ENCODE measurements at places on chromosomes 16 and 17.

- DNase-seq: no peak
These were observed 44.8 kb downstream of the TRARG1 start for GRCh38 chr17:1324201-1324771.

DNA sequence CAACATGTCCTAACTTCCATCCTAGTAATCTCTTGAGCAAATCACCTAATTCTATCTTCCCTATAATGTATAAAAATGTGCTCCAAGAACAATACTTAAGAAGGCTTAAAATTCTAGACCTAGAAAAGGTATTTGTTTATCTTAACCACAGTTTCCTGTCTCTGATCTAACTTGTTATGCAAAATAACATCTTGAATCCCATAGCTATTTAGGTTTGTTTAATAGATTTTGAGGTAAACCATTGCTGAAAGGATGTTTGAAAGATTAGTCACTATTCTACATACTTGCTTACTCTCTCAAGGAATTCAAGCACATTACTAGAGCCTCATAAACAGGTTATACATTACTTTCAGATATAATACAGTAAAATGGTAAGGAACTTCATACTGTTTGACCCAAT lies 13.0 kb downstream of the CA10 start:
- DNase-seq: no peak

GRCh38 chr17:2688351-2689342 lies 22.9 kb downstream of the CLUH start:
- no peak for DNase-seq

DNA sequence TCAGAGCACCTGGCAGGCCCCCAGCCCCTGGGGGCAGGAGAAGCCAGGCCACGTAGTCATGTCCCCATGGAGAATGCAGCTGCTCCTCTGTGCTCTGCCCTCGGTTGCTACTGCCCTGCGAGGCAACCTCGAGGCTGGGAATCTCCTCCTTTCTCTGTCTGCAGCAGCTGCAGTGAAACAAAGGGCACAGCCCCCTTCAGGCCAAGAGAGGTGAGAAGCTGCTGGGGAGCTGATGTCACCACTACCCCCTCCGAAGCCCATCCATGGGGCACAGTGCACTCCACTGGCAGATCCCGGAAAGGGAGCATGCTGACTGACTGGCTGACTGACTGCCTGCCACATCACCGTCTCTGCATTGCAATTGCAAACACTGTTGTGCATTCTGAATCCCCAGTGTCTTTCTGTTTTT lies 103.7 kb downstream of the GRIN2A start:
- no peak for DNase-seq

GRCh38 chr17:28839221-28839620 lies 3.4 kb downstream of the FAM222B start:
- DNase-seq: no peak

- no peak for DNase-seq
These were observed 149.3 kb downstream of the RAB11FIP4 start for GRCh38 chr17:31540602-31541307.

DNA sequence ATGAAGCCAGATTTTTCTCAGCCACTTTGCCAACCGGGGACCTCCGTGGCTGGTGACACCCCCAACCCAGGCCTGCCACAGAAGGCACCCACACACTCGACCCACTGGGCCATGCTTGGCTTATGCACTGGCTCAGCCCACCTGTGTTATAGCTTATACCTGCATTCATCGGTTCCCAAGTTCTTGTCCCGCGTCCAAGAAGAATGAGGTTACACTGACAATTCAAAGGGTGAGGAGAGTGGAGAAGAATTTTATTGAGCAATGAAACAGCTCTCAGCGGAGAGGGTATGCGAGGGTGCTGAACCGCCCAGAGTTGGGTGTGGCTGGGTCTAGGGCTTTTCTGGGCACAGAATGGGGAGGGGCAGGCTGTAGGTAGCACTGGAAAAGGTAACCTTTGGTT lies 22.2 kb upstream of the CDH15 start:
- no peak for DNase-seq

DNA sequence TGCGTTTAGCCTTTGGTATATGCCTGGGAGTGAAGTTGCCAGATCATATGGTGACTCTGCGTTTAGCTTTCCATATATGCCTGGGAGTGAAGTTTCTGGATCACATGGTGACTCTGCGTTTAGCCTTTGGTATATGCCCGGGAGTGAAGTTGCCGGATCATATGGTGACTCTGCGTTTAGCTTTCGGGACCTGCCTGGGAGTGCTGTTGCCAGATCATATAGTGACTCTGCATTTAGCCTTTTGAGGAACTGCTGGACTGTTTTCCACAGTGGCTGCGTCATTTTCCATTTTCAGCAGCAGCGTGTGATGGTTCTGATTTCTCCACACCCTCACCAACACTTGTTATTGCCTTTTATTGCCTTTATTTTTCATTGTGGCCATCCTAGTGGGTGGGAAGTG lies 73.0 kb downstream of the OR1D5 start:
- no peak for DNase-seq

GRCh38 chr16:14300705-14301168 lies 229.6 kb downstream of the MRTFB start:
- no peak for DNase-seq

GRCh38 chr16:8044796-8045195 lies 545.5 kb downstream of the TMEM114 start:
- DNase-seq: no peak

- no peak for DNase-seq
These were observed 95.6 kb downstream of the PGS1 start for GRCh38 chr17:78473951-78474613.

- no peak for DNase-seq
These were observed 404.0 kb upstream of the HSBP1 start for GRCh38 chr16:83403761-83404160.

- DNase-seq: no peak
These were observed 4.9 kb downstream of the FMNL1 start for GRCh38 chr17:45226576-45226975.

GRCh38 chr17:77332981-77333685 lies 192.4 kb downstream of the SEC14L1 start:
- DNase-seq: no peak

DNA sequence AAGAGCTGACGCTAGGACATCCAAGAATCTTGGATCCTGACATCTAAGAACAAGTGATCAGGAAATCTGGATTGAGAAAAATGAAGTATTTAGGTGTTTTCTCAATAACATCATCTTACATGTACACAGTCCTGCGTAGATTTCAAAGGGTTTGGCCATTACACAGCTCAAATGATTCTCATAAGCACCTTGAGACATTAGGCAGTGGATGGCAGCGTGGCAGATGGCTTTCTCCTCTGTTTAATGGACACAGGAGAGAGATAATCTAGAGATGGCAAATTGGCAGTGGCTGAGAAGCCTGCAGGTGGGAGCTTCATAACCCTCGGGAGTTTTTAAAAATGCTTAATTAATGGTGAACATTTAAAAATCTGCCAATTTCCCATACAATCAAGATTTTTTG lies 137.5 kb downstream of the ZFHX3 start:
- no peak for DNase-seq

DNA sequence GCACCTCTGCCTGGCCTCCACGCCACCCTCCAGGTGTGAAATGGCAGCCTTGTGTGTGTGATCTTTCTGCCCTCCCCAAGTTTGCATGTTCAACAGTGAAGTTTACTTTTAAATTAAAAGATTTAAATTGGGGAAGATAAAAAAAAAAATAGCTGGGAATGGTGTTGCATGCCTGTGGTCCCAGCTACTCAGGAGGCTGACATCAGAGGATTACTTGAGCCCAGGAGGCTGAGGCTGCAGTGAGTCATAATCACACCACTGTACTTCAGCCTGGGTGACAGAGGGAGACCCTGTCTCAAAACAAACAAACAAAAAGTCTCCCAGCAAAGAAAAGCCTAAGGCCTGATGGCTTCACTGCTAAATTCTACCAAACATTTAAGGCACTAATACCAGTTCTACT lies 35.4 kb upstream of the RNF43 start:
- no peak for DNase-seq

DNA sequence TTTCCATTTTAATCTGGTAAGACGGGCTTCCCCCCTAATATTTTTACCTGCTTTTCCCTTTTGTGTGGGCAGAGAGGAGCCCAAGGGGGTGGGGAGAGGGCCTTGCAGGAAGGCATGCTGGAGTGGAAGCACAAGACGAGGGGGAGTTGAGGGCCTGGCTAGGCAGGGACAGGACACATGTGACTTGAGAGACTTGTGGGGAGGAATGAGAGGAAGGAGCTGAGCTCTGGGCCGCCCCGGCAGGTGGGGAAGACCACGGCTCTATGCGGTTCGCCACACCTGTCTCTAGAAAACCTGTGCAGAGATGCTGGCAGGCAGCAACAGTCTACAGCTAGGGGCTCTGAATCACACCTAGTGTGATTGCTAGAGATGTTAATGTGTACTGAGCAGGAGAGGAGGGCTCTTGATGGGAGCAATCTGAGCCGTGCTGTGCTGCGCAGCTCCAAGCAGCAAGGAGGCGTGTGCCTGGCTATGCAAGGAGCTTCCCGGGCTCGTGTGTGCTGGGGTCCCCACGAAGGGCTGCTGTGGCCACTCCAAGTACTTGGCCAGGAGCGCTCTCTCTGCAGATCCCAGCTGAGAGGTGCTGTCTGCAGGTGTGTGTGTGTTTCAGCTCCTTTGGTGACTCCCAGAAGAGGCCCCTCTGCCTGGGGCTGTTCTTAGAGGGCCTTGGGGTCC lies 50.2 kb downstream of the PDPK1 start:
- DNase-seq: no peak

GRCh38 chr16:54526916-54527315 lies 240.3 kb upstream of the IRX3 start:
- no peak for DNase-seq

GRCh38 chr17:57750109-57750871 lies 5.2 kb upstream of the CCDC182 start:
- DNase-seq: no peak

DNA sequence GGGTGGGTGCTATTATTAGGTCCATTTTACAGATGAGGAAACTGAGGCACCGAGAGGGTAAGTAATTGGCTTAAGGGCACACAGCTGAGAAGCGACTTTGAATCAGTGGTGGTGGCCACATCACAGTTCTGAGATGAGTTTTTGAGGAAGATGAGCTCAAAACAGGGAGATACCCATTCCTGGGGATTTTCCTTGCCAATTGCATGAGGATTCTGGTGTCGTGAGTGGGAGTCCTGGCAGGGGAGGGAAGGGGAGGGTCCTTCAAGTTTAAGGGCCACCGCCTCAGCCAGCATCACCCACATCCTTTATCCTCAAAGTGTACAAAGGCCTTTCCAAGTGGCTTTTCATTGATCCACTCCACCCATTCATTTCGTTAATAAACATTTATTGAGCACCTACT lies 45.3 kb downstream of the IL21R start:
- DNase-seq: no peak

GRCh38 chr17:66306446-66306845 lies 4.0 kb downstream of the PRKCA start:
- no peak for DNase-seq

DNA sequence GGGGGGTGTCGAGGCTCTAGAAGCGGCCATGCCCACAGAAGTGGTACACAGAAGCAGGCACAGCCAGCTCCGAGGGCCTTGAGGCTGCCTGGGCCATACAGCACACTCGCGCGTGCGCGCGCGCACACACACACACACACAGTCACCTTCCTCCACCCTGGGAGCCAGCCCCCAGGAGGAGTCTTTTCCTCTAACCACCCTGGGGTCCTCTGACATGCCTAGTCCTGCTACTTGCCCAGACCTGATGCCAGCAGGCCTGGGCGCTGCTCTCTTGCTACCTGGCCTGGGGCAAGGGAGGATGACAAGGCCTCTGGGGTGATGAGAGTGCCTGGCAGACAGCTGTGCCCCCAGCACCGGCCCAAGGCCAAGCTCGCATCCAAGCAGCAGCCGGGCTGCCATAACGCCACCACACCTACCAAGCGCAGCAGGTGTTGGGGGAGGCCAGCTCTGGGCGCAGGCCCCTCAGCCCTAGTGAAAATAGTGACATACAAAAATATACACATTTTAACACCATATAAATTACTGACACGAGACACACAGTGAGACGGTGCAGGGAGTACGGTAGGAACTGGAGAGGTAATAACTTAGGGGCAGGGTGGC lies 41.1 kb downstream of the TSC2 start:
- no peak for DNase-seq

DNA sequence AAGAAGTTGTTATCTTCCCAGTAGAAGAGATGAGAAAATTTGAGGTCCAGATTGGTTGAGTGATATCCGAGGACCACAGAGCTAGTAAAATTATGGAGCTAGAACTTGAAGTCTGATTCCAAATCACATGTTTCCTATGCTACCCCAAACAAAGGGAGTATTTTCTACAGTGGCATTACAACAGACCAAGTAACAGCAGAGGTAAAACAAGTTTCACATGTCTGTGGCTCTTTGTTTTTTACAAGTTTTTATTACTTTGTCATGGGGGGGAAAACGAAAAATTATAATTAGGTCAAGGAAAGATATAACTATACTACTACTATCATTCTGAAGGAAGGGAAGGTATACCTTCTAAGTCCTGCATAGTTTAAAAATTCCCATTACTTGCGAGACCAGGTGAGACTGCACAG lies 49.4 kb downstream of the KANSL1 start:
- no peak for DNase-seq

- DNase-seq: no peak
These were observed 14.2 kb upstream of the PEMT start for GRCh38 chr17:17605729-17606088.

DNA sequence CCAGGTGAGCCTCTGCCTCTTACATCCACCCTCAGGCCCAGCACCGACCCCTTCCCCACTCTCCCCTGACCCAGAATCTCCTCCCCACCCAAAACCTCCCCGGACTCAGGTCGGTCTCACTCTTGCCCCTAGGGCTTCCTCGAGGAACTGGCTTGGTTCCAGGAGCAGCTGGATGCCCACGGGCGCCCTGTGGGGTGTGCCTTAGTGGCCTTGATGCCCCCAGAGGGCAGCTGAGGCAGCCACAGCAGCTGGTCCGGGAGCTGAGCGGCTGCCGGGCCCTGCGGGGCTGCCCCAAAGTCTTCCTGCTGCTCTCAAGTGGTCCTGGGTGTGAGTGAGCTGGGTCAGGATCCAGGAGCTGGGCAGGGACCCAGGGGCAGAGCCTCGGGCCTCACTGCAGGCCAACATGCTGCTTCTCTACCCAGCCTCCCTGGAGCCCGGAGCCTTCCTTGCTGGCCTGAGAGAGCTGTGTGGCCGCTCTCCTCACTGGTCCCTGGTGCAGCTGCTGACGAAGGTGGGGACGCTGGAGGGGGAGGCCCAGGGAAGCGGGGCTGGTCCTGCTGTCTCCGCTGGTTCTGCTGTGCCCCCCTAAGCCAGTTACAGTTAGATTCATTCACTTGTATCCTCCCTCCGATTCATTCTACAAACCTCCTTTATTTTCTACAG lies 9.6 kb downstream of the ZNF213 start:
- no peak for DNase-seq

DNA sequence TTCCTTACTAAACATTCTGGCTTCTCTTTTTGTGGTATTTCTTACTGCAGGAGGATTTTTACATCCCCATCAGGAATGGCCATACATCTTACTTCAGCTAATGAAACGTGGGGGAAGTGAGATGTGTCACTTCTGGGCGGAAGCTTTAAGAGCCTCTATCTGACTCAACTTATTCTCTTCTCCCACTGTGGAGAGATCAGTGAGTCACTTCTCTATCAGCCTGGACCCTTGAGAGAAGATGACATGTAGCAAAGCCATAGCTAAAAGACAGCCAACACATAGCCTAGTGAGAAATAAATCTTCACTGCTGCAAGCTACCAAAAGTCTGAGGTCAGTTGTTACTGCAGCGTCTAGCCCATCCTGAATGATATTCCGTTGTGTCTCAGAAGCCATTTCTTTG lies 1066.7 kb upstream of the RBFOX1 start:
- no peak for DNase-seq

- DNase-seq: no peak
These were observed 63.0 kb downstream of the NLK start for GRCh38 chr17:28105501-28105900.

GRCh38 chr17:61376931-61377838 lies 22.5 kb upstream of the TBX2 start:
- no peak for DNase-seq

GRCh38 chr16:55379876-55380390 lies 55.9 kb downstream of the IRX6 start:
- no peak for DNase-seq
